ENCODE measurements at places on chromosomes 11 and 22.
A peak's percentile ranks its signal among the peaks of the same experiment; 100 is the strongest.

- no peak for DNase-seq
These were observed 77.7 kb downstream of the FAM76B start for GRCh38 chr11:95711945-95712221.

GRCh38 chr11:104442321-104442720, 278.4 kb upstream of the PDGFD start:
- DNase-seq = no peak

- DNase-seq = no peak
These were observed 150.8 kb upstream of the TIMP3 start for GRCh38 chr22:32650553-32651345.

DNA sequence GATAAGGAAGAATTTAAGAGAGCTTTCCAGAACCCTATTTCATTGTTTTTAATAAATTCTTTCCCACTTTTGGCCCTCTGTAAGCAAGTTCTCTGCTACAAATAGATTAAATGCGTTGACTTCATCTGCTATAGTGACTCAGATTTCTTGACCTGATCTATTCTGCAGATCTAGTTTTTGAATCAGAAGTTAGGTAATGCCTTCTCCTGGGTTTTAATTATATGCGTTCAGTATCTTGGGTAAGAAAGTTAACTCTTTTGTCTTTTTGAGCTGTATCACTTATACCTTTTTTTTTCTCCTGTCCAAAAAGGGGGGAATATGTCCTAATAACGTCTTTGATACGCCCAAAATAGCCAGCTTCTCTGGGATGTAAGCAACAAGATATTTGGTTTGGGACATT, 2.4 kb upstream of the HEPHL1 start:
- no peak for DNase-seq

- no peak for DNase-seq
These were observed 55.3 kb downstream of the NFAM1 start for GRCh38 chr22:42376711-42377554.

GRCh38 chr11:87030458-87031054, 7.2 kb upstream of the TMEM135 start:
- peak; percentile 29 for DNase-seq

- DNase-seq = no peak
These were observed 112.1 kb downstream of the PAX6 start for GRCh38 chr11:31699066-31699465.

DNA sequence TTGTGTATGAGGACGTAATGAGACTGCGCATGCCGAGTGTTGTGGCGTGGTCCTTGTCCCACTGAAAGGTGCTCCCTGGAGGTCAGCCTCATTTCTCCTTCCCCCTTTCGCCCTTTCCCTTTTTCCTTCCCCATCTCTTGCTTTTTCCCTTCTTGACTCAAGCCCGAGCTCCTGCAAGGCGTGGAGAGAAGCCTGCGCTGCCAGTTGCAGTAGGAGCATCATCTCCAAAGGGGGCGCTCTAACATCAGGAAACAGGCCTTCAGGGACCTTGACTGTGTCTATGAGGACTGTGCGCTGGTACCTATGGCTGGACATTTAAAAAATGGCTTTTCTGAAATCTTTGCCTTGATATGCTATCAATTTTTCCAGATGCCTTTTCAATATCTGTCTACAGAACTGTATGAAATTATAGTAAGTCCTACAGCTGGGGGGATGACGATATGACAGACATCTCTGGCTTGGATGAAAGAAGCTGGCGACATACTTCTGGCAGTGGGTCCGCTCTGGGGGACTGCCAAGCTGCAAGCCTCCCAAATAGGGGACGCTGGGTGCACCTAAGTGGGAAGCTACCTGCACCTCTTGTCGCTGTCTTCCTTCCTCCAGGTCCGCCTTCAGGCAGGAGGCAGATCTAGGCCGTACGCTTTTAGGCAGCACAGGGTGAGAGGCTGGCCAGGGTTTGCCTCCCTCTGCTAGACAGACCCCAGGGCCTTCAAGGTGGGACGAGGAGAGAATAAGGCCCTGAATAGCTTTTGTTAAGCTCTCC, 96.5 kb downstream of the NXPE2 start:
- peak; percentile 7 for DNase-seq

- DNase-seq = no peak
These were observed 5.0 kb upstream of the SLC1A2 start for GRCh38 chr11:35424157-35424940.

Measured in CD4-positive, alpha-beta T cell treated with Interleukin-21 for 1 hour (primary cell).